Left hindlimb (tissue), 1 donor: ENCODE measurements at places on chromosomes 11 and 22.

GRCh38 chr11:117251506-117251905 is 19.0 kb downstream of the RNF214 start:
- DNase-seq, result no peak

DNA sequence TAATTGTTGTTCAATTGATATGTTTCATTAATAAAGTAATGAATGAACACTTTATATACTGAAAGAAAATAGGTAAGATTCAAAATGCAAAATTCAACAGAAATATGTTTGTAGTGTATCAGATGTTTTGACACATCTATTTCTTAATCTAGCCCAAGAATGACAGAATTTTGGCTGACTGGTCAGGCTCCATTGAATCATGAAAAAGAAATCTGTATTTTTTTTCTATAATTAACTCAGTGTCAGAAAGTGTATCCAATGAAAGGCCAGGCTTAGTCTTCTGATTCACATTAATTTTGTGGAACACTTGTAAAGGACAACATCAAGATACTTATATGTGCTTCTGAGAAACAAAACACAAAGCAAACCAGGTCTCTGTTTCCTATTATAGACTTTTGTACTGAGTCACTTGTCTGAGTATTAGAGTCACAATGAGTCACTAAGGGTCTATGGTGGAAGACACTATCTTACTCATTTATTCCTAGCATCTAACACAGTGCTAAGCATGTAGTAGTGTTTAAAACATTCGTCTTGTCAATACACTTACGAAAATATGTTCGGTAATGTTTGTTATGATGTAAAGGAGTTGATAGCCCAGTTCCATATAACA is 297.7 kb upstream of the CCDC90B start:
- no peak for DNase-seq

DNA sequence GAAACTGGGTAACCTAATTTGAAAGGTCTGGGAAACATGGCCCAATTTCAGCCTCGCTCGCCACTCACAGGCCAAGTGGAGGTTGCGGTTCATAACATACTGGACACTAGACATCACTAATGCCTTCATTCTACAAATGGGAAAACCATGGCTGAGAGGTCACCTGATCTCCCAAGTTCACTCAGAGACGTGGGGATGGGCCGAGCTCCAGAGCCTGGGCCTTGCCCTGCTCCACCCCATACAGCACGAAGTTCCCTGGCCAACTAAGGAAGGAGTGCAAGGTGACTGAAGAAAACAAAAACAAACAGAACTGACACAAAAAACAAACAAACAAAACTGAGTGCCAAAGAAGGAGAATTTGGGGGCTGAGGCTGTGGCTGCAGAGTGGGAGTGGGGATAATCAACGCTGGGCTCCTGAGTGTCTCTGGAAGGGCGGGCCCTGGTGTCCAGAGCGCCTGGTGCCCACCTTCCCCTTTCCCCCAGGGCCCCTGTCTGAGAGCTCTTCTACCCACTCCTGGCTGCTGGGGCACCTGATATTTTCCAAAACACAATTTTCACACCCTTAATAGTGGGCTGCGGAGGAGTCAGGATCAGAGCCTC is 46.5 kb upstream of the ADA2 start:
- no peak for DNase-seq

DNA sequence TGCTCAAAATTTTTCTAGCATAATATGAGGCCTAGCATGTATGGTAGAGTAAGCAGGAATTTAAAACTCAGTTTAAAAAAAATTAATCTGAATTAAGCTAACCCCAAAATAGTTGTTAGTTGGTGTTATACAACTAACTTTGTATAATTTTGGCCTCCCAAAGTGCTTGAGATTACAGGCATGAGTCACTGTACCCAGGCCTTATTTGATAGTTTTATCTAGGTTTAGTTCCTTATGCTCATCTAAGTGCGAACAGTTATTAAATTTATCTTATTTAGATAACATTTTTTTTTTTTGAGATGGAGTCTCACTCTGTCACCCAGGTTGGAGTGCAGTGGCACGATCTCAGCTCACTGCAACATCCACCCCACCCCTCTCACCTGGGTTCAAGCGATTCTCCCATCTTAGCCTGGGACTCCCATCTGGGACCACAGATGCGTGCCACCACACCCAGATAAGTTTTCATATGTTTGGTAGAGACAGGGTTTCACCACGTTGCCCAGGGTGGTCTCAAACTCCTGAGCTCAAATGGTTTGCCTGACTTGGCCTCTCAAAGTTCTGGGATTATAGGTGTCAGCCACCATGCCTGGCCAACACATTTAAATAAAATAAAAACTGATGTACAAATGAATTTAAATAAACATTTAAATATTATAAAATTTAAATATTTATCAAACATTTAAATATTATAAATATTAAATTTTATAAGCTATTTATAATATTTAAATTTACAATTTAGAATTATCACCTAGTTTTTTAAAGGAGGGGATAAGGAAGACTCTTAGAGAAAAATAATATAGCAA is 7.5 kb downstream of the IL18 start:
- DNase-seq, result no peak

GRCh38 chr22:30284172-30284571 is 5.1 kb downstream of the CASTOR1 start:
- DNase-seq, result no peak

- DNase-seq, result no peak
Observed at GRCh38 chr11:33214187-33214586, 43.0 kb upstream of the HIPK3 start.

GRCh38 chr11:7196396-7197146 is 55.1 kb upstream of the SYT9 start:
- no peak for DNase-seq

DNA sequence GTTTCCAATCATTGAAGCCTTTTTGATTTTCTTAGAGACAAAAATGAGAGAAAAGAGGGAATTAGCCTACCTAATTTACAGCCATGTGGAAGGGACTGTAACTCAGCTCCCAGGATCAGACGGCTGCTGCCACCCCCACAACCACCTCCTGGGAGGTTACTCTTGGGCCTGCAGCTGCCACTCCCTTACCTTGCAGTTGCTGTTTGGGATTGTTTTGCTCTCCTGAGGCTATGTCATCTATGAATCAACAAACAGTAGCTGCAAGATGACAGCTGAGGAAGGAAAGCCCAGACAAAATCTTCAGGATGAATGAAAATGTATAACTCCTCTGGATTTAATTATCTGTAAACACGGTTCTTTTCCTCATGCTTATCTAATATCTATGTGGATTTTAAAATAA is 28.0 kb upstream of the ZC3H12C start:
- no peak for DNase-seq

DNA sequence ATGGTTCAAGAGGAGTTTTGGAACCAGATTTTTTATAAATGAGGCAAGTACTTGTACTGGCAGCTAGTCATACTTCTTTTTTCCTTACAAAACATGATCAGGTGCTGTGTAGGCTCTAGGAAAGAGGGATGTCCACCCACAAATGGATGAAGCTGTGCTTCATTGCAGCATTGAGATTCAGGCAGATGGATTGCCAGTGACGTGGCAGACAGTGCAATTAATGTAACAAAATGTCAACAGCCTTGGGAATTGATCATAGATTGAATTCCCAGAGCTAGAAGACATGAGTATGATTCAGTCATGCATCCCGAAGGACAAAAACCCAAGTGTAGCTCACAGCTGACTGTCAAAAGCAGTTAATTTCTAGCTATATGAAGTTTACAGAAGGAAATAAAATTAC is 99.2 kb upstream of the RASSF10 start:
- no peak for DNase-seq

DNA sequence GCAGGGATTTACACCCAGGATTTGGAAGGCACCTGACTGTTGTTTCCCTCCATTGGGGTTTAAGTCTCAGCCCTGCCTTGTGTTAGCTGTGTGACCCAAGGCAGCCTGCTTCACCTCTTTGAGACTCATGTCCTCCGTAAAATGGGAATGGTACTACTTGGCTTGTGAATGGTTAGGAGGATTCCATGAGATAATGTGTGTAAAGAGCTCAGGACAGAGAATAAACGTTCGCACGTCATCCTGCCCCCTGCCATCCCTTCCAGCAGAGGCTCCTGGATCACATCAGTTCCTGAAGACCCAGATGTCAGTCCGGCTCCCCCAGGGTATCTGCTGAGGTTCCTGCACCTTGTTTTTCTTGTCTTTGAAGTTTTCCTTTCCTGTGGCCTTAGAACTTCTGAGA is 16.8 kb upstream of the ACCSL start:
- DNase-seq, result no peak

DNA sequence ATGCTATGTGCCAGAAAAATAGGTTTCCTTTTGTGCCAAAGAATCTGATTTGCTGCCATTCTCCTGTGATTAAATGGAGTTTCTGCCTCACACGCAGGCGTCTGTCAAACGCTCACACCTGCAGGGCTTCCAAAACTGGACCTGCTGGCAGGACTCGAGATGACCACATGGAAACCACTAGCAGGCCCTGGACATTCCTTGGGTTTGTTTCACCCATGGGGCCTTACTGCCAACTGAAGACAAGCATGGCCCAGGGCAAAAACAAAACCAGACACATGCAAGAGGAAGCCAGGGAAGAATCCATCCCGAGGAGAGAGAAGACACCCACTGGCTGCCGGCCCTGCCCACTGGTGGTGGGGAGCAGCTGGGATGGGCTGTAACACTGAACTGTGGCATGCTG is 55.9 kb upstream of the MN1 start:
- no peak for DNase-seq

GRCh38 chr22:20595461-20595860 is 88.1 kb downstream of the MED15 start:
- no peak for DNase-seq

- no peak for DNase-seq
Observed at GRCh38 chr22:41758231-41758630, 42.2 kb upstream of the CCDC134 start.

- no peak for DNase-seq
Observed at GRCh38 chr11:101528541-101528940, 55.3 kb downstream of the TRPC6 start.

- DNase-seq, result no peak
Observed at GRCh38 chr11:61861634-61862033, 29.7 kb downstream of the FADS3 start.

- DNase-seq, result no peak
Observed at GRCh38 chr11:58574881-58575280, 775 bp downstream of the LPXN start.

GRCh38 chr11:120599816-120600420 is 88.4 kb downstream of the GRIK4 start:
- DNase-seq, result no peak

DNA sequence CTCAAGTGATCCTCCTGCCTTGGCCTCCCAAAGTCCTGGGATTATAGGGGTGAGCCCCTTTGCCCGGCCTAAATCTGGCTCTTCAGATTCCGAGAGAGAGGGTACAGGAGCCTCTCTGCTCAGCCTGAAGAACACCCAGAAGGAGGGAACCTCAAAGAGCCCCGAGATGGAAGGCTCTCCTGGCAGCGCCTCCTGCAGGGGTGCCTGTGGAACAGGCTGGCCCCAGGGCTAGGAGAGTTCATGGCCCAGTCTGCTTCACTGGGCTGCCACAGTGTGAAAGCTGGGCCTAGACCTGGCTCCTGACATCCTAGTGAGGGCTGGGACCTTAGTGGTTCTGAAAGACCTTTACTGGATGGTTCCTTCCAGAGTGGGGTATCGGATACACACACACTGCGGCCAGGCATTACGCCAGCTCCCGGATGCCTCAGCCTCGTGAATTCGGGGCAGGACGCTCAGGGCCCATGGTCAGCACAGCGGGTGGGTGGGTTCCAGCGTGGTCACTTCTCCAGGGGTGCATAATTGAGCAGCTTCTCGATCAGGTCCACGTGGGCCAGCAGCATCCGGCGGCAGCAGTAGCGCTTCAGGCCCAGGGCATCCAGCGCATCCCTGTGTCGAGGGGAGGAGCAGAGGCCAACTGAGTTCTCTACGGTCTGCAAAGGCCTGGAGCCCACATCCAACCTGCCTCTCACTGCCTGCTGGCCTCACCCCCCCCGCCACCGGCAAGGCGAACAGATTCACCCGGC is 2.3 kb downstream of the POLR2L start:
- no peak for DNase-seq

GRCh38 chr22:44247346-44247745 is 65.4 kb downstream of the SHISAL1 start:
- DNase-seq, result no peak

GRCh38 chr11:113124006-113124405 is 162.8 kb downstream of the NCAM1 start:
- no peak for DNase-seq

- DNase-seq, result no peak
Observed at GRCh38 chr11:80007616-80008015, 566.8 kb upstream of the TENM4 start.

- no peak for DNase-seq
Observed at GRCh38 chr11:132358573-132358953, 988.1 kb downstream of the NTM start.

GRCh38 chr11:113431746-113432145 is 43.5 kb downstream of the DRD2 start:
- DNase-seq, result no peak

GRCh38 chr22:36863979-36864378 is 3.2 kb downstream of the NCF4 start:
- no peak for DNase-seq

- DNase-seq, result no peak
Observed at GRCh38 chr11:131094827-131095226, 178.5 kb upstream of the SNX19 start.

- no peak for DNase-seq
Observed at GRCh38 chr11:72010529-72011233, 12.0 kb downstream of the IL18BP start.

GRCh38 chr11:69518081-69518950 is 36.9 kb downstream of the LINC01488 start:
- no peak for DNase-seq

DNA sequence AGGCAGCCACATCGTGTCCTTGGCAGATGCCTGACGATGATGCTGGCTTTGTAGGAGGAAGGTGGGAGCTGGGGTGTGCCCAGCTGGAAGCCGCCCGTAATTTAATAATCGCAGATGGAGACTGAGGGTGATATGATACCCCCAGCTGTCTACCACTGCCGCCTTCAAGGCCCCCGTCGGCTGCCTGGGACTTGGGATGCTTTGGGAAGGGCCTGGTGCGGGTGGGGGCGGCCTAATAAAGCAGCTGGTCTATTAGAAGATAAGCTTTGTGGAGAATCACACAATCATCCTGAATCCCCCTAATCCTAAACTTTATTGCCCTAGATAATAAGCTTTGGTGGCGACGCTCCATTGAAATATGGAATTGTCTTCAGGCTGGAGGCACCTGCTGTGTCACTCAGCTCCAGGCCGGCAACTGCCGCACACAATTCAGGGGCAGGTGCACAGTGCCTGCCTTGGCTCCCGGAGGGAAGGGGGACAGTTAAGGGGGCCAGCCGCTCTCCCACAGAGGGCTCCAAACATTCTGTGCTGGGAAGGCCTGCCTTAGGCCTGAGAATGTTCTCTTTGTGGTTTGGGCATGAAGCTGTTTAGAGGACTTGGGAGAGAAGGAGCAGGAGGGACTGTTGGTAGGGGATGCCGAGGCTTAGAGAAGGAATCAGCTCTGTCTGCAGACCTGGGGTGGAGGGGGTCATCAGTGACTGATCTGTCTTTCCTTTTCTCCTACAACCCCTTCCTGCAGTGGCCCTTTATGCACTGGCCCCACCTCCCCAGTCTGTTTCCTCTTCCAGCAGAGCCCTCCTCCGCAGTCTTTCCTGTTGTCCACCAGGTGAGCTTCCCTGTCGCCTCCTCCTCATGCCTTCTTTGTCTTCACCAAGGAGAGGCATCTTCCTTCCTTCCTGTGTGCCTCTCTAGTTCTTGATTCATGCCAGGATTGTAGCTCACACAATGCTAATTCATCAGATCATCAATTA is 65.3 kb downstream of the ARL14EP start:
- DNase-seq, result peak; percentile 60
